Thoracic aorta (tissue), 2 donors: ENCODE measurements at places on chromosomes 13 and 19. TPM values are rescaled to one million over a fixed set of nuclear protein-coding genes. Genes with fewer than 3 reads are reported as not detected.

GARRE1 gene
- 37.5 TPM for total RNA-seq

ZIC2 gene
- not detected for total RNA-seq

IL12RB1 gene
- total RNA-seq, result 5.4 TPM

CADM4 gene
- total RNA-seq, result 1.9 TPM

OR10H1 gene
- total RNA-seq, result not detected

RFPL4A gene
- not detected for total RNA-seq

SPTBN4 gene
- 7.0 TPM for total RNA-seq

DNA sequence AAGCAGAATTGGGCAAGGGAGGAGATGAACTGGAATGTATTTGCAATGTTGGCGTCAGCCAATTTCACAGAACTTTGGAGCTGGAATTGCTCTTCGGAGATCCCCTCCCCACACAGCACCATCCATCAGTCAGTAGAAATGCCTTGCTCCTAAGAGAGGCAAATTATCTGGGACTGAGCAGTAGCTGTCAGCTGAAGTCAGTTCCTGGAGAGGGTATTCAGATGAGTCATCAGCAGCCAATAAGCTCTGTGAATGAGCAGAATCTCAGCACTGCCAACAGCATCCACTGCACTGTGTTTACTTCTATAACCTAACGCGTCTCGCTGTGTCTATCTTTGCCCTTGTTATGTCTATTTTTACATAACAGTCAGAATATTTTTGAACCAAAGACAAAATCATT is 213.7 kb downstream of the SLITRK5 start:
- H3K36me3 ChIP-seq, result no peaks in the 10 kb centered on the region
- no peaks in the 10 kb centered on the region for H3K27me3 ChIP-seq
- H3K4me3 ChIP-seq, result no peak overlapping the region
- no peaks in the 10 kb centered on the region for H3K4me1 ChIP-seq
- DNase-seq, result no peak

DNA sequence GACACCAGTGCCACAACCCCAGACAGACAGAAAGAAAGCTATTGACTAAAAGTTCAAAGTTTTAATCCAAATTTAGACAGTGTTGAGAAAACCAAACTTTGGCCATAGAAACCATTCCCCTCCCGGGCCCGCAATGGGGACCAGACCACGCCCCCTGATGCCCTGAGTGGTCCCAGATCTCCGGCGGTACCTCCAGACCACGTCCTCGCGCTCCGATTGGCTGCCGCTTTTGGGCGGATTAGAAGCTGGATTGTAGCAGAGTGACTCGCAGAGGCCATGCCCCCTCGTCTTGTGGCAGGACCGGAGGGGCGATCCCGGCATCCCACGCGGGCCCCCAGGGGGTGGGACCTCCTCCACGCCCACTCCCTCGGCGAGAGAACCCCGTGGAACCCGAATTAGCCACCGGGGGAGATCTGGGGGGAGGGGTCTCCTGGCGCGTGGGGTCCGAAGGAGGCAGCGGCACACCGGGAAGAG is 797 bp upstream of the HSD17B14 start:
- H3K27ac ChIP-seq, result peak overlapping the region; percentile 88
- peaks cover 8% of the 10 kb centered on the region for H3K4me1 ChIP-seq
- DNase-seq, result peak; percentile 69
- H3K27me3 ChIP-seq, result no peaks in the 10 kb centered on the region
- H3K36me3 ChIP-seq, result no peaks in the 10 kb centered on the region

DNA sequence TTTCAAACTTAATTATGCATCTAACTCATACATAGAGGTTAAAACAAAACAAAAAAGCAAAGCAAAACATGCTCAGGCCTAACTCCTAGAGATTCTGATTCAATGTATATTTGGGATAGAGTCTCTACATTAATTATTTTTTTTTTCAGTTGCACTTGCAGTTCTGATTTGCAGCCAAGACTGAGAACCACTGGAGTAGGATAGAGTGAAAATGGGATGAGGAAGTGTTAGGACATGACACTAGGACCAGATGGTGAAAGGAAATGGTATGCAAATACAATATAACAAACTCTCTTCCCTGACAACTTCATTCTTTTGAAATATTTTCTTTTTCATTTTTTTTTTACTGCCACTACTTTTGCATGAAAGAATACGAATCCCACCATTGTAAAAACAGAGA is 1.8 kb downstream of the CCDC122 start:
- H3K27ac ChIP-seq, result no peak overlapping the region
- H3K4me3 ChIP-seq, result no peak overlapping the region
- H3K4me1 ChIP-seq, result peaks cover 7% of the 10 kb centered on the region
- DNase-seq, result no peak
- H3K36me3 ChIP-seq, result no peaks in the 10 kb centered on the region
- H3K27me3 ChIP-seq, result no peaks in the 10 kb centered on the region

DNA sequence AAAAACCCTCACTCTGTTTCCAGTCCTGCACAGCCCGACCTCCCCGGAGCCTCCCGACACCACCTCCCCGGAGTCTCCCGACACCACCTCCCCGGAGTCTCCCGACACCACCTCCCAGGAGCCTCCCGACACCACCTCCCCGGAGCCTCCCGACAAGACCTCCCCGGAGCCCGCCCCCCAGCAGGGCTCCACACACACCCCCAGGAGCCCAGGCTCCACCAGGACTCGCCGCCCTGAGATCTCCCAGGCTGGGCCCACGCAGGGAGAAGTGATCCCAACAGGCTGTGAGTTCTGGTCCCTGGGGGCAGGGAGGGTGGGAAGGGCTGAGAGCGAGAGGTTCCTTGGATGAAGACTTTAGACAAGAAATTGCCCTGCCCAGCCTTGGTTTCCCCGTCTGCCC is 5.4 kb downstream of the MADCAM1 start:
- peaks cover 6% of the 10 kb centered on the region for H3K27me3 ChIP-seq
- H3K4me3 ChIP-seq, result no peak overlapping the region
- no peak for DNase-seq
- H3K36me3 ChIP-seq, result no peaks in the 10 kb centered on the region
- no peak overlapping the region for H3K27ac ChIP-seq

DNA sequence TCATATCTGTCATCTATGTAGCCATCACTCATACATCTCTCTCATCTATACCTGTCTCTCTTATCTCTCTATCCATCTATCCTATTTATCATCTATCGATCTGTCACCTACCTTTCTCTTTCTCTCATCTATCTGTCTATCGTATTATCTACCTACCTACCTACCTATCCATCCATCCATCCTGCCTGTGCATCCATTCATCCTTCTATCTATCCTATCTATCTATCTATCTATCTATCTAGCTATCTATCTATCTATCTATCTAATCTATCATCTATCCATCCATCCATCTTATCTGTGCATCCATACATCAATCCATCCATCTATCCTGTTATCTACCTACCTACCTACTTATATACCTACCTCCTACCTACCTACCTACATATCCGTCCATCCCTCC is 44.6 kb upstream of the CYP4F8 start:
- no peak for DNase-seq
- no peak overlapping the region for H3K4me3 ChIP-seq
- no peak overlapping the region for H3K27ac ChIP-seq
- no peaks in the 10 kb centered on the region for H3K4me1 ChIP-seq
- no peaks in the 10 kb centered on the region for H3K27me3 ChIP-seq

DNA sequence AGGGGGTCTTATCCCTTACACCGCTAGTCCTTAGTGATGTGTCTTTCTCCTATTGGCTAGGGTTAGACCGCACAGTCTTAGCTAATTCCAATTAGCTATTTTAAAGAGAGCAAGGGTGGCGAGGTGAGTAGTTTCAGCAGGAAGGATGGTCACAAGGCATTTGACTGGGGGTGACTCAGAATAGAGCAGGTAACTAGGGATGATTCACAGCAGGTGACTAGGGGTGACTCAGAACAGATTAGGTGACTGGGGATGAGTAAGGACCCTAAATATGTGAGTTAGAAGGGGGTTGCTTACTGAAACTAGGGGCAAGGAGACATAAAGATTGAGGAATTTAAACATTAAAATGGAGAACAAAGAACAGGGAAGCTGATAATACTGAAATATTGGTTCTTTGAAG is 64.3 kb downstream of the ZNF66 start:
- H3K4me3 ChIP-seq, result no peak overlapping the region
- DNase-seq, result no peak
- H3K27ac ChIP-seq, result no peak overlapping the region

DNA sequence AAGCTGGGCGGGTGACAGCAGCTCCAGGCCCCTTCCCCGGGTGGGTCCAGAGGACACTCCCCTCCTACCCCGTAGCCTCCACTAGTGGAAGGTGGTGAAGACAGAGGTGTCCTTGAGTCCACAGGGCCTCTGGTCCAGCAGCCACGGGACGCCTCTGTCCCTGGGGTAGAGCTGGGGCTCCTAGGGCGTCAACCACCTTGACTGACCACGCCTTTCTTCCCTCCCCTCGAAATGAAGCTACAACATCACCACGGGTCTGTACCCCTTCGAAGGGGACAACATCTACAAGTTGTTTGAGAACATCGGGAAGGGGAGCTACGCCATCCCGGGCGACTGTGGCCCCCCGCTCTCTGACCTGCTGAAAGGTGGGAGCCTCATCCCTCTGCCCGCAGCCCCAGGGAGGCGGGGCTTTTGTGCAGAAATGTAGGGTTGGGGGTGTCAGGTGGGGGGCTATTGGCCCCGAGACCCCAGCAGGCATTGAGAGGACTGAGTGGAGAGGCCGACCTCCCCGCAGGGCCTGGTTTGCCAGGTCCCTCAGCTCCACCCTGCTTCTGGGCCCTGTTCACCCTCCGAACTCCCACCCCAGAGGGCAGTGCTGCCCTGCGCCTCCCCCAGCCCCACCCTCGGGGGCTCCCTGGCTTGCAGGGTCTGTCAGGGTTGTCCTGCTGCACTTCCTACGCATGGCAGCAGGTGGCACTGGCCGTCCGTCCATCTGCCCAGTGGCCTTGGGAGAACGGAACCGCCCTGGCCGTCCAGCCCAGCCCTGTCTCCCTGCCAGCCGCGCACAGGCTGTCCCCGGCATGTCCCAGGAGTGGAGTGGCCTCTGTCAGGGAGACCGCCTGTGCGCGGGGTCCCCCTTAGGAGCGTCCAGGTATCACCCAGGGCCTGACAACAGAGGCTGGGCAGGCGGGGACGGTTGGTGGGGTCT is 15.7 kb downstream of the STK11 start:
- peaks cover 35% of the 10 kb centered on the region for H3K36me3 ChIP-seq
- no peak for DNase-seq
- H3K27me3 ChIP-seq, result no peaks in the 10 kb centered on the region
- H3K4me3 ChIP-seq, result no peak overlapping the region

- H3K4me3 ChIP-seq, result no peak overlapping the region
- no peaks in the 10 kb centered on the region for H3K36me3 ChIP-seq
- no peak overlapping the region for H3K27ac ChIP-seq
- no peaks in the 10 kb centered on the region for H3K27me3 ChIP-seq
These were observed 19.4 kb upstream of the PLEKHF1 start for GRCh38 chr19:29645911-29646310.

DNA sequence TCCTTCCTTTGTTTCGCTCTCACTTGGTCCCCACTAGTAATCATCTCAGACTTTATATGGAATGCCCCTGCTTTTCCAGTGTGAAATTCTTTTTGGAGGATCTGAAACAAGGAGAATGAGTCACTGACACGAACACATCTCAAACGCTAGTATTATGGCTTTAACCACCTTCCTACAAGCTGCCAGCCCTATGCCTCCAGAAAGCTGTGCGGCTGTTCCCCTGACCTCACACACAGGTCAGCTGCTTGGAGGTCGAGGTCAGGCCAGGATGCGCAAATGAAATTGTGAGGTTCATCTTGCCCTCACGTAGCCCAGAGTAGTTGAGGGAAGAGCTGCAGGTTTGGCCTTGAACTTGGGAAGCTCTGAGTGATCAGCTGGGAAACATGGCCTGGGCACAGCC is 449.8 kb downstream of the FGF9 start:
- no peak overlapping the region for H3K4me3 ChIP-seq
- H3K4me1 ChIP-seq, result peaks cover 2% of the 10 kb centered on the region
- no peaks in the 10 kb centered on the region for H3K27me3 ChIP-seq
- H3K36me3 ChIP-seq, result no peaks in the 10 kb centered on the region

- no peak overlapping the region for H3K4me3 ChIP-seq
- H3K4me1 ChIP-seq, result no peaks in the 10 kb centered on the region
- no peaks in the 10 kb centered on the region for H3K36me3 ChIP-seq
- H3K27ac ChIP-seq, result no peak overlapping the region
- H3K27me3 ChIP-seq, result no peaks in the 10 kb centered on the region
These were observed 992.6 kb downstream of the PCDH9 start for GRCh38 chr13:66237411-66238062.

- no peak overlapping the region for H3K27ac ChIP-seq
- H3K27me3 ChIP-seq, result no peaks in the 10 kb centered on the region
- H3K36me3 ChIP-seq, result no peaks in the 10 kb centered on the region
- H3K4me1 ChIP-seq, result peaks cover 21% of the 10 kb centered on the region
- peak overlapping the region; percentile 76 for H3K4me3 ChIP-seq
These were observed 1.9 kb downstream of the KDM4B start for GRCh38 chr19:4970558-4971423.
